ENCODE measurements at places on chromosomes 12 and 14.

DNA sequence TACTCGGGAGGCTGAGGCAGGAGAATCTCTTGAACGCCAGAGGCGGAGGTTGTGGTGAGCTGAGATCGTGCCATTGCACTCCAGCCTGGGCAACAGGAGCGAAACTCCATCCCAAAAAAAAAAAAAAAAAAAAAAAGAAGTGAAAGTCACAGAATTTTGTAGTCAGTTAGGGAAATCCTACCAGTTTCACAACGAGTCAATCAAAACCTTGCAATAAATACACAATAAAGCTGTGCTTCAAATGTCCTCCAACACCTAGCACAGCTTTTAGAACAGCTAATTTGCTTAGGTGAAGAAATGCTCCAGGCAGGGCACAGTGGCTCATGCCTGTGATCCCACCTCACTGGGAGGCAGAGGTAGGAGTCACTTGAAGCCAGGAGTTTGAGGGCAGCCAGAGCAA is 112.8 kb upstream of the ATF7IP start:
- no peak for DNase-seq

GRCh38 chr12:18375131-18375530 is 113.8 kb downstream of the PIK3C2G start:
- no peak for DNase-seq

DNA sequence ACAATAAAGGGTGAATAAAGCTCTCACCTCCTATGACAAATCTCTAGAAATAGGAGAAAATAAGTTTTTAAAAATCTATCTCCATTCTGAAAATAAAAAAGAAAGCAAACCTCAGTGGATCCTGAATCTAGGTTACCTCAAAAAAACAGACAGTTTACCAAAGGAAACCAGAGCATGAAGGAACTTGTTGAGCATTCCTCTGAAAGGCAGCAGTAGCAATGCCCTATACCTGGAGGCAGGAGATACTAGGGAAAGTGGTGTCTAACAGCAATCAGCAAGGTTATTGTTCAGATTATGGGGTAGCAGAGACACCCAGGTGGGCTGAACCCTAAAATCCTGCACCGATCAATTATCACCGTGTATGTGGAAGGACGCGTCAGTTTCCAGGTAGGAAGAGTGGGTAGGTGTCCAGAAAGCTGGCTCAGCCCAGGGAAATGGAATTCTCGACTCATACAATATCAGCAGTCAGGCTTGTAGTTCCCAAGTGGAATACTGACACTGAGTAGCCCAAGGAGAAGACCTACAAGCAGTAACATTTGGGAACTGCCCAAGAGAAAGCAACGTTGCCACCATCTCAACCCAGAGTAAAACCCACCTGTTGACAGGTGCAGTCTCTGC is 128.3 kb downstream of the ST8SIA1 start:
- DNase-seq: no peak

GRCh38 chr12:15114501-15114900 is 106.7 kb downstream of the RERG start:
- no peak for DNase-seq

GRCh38 chr14:101025131-101025530 is 121.6 kb upstream of the RTL1 start:
- no peak for DNase-seq

- DNase-seq: no peak
These were observed 10.0 kb downstream of the TMEM120B start for GRCh38 chr12:121722511-121722910.

GRCh38 chr12:68915055-68915454 is 17.9 kb downstream of the CPM start:
- no peak for DNase-seq

GRCh38 chr12:42315108-42315507 is 10.8 kb downstream of the ZCRB1 start:
- DNase-seq: no peak

- DNase-seq: no peak
These were observed 14.9 kb upstream of the GPR132 start for GRCh38 chr14:105080161-105080560.

- DNase-seq: no peak
These were observed 100.7 kb downstream of the SMOC1 start for GRCh38 chr14:69979882-69980281.

DNA sequence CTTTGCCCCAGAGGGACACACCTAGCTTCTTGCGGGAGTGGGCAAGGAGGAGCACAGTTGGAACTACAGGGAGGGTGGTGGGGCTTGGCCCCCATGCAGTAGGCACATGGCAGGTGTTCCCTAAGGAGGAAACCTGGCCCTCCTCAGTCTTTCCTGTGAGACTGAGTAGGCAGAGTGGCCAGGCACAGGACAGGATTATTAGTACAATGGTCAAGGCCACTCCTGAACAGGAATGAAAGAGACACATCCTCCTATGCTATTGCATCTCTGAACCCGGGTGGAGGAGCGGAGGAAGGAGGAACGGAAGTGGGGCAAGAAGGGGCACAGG is 846 bp downstream of the MYO1A start:
- no peak for DNase-seq

DNA sequence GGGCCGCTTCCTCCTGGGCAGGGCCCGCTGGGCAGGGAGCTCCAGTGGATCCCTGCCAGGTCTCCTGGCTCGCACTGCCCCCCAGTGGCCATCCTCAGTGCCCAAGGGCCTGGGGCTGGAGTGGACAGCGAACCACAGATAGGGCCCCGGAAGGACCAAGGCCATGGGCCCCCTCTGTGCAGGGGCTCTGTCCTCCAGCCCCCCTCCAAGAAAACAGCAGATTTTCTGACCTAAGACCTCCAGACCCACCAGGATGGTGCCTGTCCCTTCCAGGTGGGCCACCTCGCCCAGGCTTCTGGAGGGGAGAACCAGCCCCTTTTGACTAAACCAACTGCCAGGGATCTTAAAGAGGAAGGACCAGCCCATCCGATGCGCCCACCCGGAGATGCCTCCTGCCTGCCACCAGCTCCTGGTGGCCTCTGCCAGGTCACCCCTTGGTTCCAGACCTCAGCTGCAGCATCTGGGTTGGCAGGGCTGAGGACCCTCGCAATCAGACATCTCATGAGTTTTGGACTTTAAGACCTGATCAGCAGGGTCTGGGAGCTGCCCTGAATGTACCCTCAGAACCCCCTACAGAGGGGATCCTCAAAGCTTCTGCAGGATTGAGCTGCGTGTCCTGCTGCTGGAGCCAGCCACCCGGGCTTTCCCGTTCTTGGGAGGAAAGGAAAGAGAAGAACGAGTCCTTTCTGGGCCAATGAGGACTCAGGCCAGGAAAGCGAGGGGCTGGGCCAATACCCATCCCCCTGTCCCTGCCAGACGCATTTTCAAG is 325.8 kb upstream of the DIO3 start:
- peak; percentile 38 for DNase-seq

DNA sequence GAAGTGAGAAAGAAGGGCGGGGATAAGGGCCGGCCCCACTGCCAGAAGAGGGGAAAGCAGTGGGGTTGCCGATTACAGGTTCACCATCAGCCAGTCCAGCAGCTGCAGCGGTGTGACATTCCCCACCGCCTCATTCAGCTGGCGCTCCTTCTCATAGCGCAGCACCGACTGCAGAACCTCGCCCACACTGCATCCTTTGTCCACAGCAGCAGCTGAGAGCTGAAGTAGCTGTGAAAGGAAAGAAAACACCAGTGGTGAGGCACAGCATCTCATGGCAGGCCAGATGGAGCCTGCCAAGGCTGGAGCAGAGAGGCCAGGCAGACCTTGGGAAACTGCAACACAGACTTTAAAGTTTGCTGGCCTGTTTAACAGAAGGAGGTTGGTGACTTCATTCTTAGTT is 33.2 kb downstream of the AKAP3 start:
- no peak for DNase-seq

DNA sequence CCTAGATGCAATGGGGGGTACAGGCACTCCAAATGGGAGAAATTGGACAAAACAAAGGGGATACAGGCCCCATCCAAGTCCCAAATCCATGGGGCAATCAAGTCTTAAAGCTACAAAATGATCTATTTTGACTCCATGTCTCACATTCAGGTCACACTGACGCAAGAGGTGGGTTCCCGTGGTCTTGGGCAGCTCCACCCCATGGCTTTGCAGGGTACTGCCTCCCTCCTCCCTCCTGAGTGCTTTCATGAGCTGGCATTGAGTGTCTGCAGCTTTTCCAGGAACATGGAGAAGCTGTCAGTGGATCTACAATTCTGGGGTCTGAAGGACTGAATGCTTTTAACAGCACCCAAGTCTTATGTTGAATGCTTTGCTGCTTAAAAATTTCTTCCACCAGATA is 274.5 kb upstream of the LRIG3 start:
- DNase-seq: no peak

- DNase-seq: no peak
These were observed 15.3 kb downstream of the MSRB3 start for GRCh38 chr12:65293735-65294134.

DNA sequence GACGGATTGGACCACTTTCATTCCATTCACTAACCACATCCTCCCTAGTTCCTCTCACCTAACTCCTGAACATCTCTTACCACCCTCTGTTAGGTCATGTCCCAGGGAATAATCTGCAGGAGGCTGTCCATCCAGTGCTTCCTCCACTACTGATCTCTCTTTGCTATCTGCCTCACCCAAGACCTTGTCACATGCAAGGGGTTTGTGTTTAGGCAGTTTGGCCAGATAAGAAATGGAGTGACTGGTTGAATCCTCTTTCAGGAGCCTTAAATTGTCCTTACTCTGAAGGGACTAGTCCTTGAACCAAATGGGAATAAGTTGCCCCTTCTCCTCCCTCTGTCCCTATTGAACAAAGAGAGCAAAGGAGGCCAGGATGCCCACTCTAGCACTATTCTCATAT is 249.2 kb upstream of the BTG1 start:
- no peak for DNase-seq

Measured in NCI-H510A treated with DMSO at 0.1 percent for 48 hours (cell line).